ENCODE measurements at places on chromosomes 16 and 17.

DNA sequence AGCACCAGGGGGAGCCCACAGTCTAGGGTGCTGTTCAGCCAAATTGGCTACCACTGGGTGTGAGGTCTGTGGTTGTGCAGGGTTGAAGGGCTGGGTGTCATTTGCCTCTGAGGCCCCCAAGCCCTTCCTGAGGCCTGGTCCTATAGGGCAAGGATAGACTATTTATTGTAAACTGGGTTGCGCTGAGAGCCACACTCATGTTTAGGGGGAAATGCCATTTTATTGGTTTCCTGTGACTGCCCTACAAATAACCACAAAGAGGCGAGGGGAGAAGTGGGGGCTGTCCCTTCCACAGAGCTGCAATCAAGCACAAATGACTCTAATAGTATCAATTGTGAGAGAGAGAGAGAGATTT lies 3.6 kb upstream of the ZCCHC14 start:
- DNase-seq: no peak

DNA sequence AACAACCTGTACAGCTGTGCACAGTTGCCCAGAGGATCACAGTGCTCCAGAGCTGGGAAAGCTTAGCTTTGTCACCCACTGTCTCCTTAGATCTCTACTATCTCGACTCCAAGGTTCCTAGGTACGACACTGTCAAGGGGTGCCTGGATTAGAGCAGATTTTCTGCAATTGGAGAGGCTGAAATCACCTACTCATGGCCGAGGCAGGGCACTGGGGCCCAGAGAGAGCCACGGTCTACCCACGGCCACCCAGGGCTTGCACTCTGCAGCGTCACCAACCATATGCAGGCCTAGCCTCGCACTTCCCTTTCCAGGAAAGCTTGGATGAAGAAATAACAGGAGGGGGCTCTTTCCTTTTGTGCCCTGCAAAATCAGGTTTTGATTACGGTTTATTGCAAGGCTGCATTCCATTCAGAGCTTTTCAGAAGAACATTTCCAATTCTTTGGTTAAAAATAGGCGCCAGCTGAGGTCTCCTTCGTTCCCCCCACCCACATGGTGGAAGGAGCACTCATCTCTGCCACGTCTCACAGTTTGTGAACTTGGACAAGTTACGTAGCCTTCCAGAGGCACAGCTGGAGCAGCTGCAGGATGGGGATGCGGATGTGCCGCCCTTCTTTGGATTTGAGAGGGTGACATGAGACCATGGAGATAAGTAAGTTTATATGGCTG lies 80.0 kb downstream of the IRX5 start:
- DNase-seq: no peak

- no peak for DNase-seq
Observed at GRCh38 chr17:69117855-69118784, 23.6 kb downstream of the ABCA6 start.

DNA sequence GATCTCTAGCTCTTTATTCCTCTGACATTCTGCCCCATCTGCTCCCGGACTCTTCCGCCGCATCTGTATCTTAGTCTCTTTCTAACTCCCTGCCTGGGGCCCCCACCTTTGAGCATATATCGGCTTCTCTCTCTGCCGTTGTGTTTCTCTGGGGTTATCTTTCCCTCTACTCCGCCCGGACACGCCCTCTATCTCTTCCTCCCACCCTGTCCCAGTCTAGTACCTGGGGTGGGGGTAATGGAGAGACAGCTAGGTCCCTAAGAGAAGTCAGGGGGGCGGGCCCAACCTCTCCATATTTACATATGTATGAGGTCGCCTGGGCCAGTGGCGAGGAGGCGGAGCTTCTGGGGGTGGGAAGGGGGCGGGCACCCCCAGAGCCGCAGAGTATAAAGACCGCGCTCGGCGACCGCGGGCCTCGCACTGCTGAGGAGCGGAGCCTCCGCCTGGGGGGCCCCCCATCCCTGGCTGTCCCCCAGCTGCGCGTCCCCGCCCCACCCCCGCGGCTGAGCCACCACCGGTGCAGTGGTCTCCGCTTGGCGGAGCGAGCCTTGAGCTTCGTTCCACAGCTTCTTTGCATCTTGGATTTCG lies at the start of gene ATP1B2:
Gene ATP1B2, plus strand, starts transcription at position 418 of the 588 bp plus-strand sequence. CDS start 593 bp downstream, outside the sequence.
- peak; percentile 73 for DNase-seq

GRCh38 chr16:51579652-51580360 lies 428.7 kb upstream of the SALL1 start:
- no peak for DNase-seq

- no peak for DNase-seq
Observed at GRCh38 chr16:68850481-68850880, 7.2 kb downstream of the TANGO6 start.

- peak; percentile 15 for DNase-seq
Observed at GRCh38 chr17:57086069-57086930, 1.3 kb downstream of the AKAP1 start.

DNA sequence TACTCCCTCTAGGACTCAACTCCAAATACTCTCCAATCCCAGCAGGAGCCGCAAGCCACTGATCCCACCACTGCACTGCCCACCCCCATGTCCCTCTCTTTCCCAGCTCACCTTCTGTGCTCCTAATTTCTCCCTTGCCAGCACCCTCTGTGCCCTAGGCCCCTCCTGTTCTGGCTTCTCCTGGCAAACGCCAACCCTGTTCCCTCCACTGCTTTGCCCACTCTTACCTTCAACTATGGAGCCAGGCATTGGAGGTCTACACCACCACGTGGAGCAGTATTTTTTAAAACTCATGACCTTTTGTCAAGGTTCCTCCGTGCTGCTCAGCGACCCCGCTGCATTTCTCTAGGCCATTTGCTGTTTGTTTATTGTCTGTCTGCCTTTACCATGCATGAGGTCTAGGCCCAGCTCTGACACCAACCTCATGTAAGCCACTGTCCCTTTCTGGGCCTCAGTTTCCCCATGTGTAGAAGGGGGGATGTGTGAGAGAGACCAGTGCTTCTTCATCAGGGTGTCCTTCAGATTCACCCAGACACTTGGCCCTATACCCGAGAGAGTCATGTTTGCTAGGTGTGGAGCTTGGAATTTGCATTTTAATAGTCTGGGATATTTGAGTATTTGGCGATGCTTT lies 4.6 kb downstream of the CCDC102A start:
- DNase-seq: no peak

- DNase-seq: no peak
Observed at GRCh38 chr16:70565053-70565452, 41.4 kb downstream of the SF3B3 start.

- DNase-seq: peak; percentile 33
Observed at GRCh38 chr16:19804538-19805323, 79.9 kb downstream of the GPRC5B start.

GRCh38 chr17:41835800-41836549 lies at the start of gene NT5C3B:
NT5C3B (minus strand) TSS chr17:41836232; CDS start chr17:41836193, 39 bp downstream.
- peak; percentile 49 for DNase-seq

GRCh38 chr17:67260170-67260987 lies 15.4 kb upstream of the HELZ start:
- DNase-seq: no peak

- no peak for DNase-seq
Observed at GRCh38 chr16:68992521-68992920, 112.9 kb upstream of the HAS3 start.

- no peak for DNase-seq
Observed at GRCh38 chr17:1643999-1644492, 1.5 kb downstream of the SCARF1 start.

DNA sequence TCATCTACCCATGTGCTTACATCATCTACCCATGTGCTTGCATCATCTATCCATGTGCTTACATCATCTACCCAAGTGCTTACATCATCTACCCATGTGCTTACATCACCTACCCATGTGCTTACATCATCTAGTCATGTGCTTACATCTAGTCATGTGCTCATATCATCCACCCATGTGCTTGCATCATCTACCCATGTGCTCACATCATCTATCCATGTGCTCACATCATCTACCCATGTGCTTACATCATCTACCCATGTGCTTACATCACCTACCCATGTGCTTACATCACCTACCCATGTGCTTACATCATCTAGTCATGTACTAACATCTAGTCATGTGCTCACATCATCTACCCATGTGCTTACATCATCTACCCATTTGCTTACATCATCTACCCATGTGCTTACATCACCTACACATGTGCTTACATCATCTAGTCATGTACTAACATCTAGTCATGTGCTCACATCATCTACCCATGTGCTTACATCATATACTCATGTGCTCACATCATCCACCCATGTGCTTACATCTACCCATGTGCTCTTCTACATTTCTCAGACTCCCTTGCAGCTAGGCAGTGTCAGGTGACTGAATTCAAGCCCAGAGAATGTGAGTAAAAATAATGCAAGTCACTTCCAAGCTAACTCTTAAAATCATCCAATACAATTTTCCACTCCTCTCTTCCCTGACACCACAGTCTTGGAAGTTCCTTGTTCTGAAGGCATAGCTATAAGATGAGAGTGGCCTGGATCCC lies 196.8 kb downstream of the CBLN1 start:
- DNase-seq: no peak

GRCh38 chr17:28467456-28468025 lies 5.9 kb upstream of the SLC13A2 start:
- no peak for DNase-seq

DNA sequence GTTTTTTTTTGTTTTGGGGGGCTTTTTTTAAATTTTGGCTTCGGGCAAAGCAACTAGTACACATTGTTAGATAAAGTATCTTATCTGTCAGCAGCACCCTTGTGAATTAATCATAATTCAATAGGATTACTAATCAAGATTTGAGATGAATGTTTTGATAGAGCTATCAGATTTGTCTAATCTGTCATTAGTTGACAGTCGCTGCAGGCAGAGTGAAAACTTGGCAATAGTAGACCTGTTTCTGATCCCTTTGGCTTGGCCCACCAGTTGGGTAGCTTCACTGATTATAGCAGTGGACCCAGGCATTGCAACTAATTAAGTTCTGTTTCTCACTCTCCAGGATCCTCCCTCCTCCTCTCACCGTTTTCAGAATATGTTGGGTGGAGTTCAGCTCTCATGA lies 258.6 kb downstream of the IRX3 start:
- no peak for DNase-seq

DNA sequence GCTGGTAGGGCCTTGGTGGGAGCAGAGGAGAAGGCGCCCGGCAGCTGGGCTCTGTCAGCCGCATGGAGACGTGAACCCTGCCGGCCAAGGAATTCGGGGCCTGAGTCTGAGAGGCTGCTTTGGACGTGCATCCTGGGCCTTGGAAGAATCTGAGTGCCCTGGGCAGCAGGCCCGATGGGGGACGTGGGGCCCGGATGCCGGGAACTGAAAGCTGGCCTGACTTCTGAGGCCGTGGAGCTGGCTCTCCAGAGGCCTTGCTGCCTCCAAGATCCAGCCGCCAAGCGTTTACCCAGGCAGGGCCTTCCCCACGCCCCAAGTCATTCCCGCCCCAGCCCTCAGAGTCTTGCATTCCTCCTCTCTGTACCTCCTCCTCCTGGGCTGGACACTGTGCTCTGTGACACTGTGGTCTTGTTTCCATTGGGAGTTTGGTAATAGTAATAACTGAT lies 37.2 kb downstream of the NKD1 start:
- DNase-seq: no peak

DNA sequence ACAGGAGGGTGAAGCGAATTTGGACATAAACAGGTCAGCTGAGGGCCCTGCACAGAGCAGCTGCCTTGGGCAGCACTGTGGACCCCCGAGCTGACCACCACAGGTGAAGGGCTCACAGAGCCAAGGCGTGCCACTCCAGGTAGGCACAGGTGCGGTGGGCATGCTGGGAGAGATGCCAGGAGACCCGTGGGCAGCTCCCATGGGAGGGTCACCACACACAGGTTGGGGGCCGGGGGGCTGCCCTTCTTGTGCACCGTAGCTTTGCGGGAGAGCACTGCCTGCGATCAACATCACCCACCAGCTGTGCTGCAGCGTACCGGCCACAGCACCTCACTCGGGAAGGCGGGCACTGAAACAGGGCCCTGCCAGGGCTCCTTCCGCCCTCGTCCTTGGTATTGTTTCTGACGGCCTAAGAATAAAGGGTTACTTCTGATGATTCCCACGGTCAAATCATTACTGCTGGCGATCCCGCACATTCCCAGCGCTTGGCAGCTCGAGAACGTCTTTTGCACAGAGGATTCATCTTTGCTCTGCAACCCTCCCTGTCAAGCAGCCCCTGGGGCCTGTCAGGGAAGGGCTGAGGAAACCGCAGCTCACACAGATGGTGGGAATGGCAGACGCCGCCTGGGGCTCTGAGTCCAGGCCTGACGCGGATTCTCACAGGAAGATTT lies 181.7 kb downstream of the BANP start:
- DNase-seq: no peak

DNA sequence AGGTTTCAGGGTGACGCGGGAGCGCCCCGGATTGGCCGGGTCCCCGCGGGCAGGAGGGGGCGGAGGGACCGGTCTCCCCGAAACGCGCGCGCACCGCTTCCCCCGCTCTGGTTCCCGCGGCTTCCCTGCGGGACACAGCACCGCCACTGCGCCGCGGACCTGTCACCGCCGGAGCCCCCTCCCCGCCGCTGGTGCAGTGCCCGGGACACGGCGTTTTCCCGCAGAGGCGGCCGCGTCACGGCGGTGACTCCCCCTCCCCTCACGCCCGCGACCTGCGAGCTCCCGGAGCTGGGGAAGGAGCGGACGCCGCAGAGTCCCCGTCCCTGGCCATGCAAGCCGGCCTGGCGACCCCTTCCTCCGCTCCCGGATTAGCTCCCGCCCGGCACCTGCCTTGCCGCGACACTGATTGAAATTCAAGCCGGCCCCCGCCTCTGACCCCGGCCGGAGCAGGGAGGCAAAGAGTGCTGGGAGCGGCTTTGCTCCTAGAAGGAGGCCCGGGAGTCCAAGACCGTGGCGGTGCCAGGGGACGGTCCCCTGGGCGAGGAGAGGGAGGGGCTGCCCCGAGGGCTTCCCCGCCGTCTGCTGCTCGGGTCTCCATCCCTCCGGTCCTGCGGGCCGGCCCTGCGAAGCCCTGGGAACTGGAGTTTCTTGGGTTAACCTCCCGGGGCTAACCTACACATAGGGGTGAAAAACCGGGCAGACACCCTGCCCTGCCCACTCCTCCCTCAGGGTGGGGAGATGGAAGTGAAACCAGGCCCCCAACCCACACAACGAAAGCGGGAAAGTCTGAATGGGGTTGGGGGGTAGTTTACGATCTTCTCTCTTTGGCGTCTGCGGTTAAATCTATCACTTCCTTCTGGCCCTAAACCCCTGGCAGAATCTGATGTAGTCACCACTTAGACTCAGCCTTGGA lies 1.0 kb downstream of the RHBDL3 start:
- peak; percentile 8 for DNase-seq

- DNase-seq: no peak
Observed at GRCh38 chr17:55316499-55316898, 51.7 kb downstream of the HLF start.

- peak; percentile 90 for DNase-seq
Observed at GRCh38 chr17:6651354-6651918, at the start of the genes C17orf100 and MED31. C17orf100 (plus strand) TSS chr17:6651762; CDS start chr17:6651914, 152 bp downstream. MED31 (minus strand) TSS chr17:6651605; CDS start chr17:6651528, 77 bp downstream.

- DNase-seq: no peak
Observed at GRCh38 chr17:75590849-75591721, 3.5 kb downstream of the MYO15B start.

All from activated CD4-positive, alpha-beta T cell treated with anti-CD3 and anti-CD28 coated beads for 4 hours (primary cell).